ENCODE measurements at places on chromosomes 16 and 17.

GRCh38 chr16:89555265-89555664 is 5.2 kb upstream of the RPL13 start:
- DNase-seq = no peak

DNA sequence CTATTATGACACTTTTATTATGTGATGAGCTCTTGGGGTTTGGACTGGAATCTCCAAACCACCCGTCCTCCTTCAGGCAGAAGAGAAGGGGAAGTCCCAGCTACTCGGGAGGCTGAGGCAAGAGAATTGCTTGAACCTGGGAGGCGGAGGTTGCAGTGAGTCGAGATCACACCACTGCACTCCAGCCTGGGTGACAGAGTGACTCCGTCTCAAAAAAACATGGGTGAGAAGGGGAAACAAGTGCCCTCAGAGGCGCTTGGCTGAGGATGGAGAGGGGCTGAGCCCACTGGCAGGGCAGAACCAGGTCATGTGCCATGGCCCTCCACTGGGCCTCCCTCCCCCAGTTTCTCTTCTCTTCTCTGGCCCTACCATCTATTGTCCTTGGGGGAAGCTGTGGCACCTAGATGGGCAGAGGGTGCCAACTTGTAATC is 120.9 kb upstream of the SMURF2 start:
- DNase-seq = no peak

- no peak for DNase-seq
These were observed 259.7 kb downstream of the SEC14L1 start for GRCh38 chr17:77400445-77400870.

GRCh38 chr17:50350733-50351132 is 4.8 kb downstream of the XYLT2 start:
- DNase-seq = peak; percentile 23

GRCh38 chr17:82399041-82399441 is 19.1 kb upstream of the HEXD start:
- peak; percentile 86 for DNase-seq

DNA sequence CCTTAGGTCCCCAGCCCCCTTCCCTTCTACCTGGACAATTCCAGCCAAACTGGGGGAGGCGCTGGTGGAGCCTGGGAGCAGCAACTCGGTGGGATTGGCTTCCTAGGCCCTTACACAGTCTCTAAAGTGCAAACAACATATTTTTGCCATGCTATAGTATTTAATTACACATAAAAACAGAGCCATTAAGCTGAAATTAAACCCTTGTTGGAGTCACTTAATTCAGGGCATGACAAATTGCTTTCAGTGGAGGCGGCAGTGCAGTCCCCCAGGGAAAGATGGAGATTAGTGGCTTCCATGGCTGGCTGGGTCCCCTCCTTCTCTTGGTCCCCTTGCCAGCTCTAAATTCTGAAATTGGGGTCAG is 17.3 kb downstream of the IGFBP4 start:
- DNase-seq = no peak

DNA sequence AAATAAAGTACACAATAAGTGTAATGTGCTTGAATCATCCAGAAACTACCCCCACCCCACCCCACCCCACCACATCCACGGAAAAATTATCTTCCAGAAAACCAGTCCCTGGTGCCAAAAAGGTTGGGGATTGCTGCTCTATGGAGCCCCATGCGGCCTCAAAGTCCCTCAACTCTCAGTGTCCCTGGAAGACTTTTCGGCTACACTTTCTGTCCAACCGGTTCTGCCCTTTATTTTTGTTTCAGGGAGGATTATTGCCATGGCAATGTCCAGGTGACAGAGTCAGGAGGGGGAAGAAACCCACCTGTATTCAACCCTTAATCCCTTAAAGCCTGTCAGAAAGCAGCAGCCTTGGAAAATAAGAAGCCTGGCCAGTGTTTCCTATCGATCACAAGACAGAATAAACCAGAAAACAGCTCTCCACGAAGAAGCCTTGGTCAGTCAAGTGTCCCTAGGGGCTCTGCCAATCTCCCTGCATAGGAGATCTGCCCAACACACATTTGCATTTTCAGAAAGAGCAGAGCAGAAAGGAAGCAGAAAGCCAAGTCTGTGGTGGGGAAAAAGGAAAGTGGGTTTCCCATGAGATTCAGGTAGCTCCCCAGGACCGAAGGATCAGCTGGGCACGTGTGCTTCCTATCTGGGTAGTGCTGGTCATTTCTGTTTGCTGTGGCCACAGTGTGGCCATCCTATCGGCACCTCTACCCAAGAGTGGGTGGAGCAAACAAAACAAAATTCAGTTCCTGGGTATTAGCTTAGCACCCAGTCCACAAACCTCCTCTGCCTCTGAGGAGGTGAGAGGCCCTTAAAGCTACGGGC is 342.7 kb downstream of the SOX9 start:
- no peak for DNase-seq

- DNase-seq = no peak
These were observed 35.4 kb downstream of the ADAM11 start for GRCh38 chr17:44793885-44794842.

DNA sequence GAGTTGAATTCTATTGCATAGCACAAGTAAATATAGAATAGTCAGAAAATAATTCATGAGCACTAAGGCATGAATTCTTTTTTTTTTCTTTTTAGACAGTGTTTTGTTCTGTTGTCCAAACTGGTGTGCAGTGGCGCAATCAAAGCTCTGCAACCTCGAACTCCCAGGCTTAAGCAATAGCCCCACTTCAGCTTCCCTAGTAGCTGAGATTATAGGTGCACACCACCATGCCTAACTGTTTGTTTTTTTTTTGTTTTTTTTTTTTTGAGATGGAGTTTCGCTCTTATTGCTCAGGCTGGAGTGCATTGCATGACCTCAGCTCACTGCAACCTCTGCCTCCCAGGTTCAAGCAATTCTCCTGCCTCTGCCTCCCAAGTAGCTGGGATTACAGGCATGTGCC is 16.6 kb downstream of the TUBD1 start:
- no peak for DNase-seq

GRCh38 chr17:61005358-61005757 is 327.7 kb downstream of the BCAS3 start:
- no peak for DNase-seq

GRCh38 chr17:72378414-72379390 is 257.9 kb downstream of the SOX9 start:
- DNase-seq = no peak

- no peak for DNase-seq
These were observed 9.9 kb downstream of the DBNDD1 start for GRCh38 chr16:90009172-90009899.

GRCh38 chr17:48241131-48241591 is 133.6 kb downstream of the SNX11 start:
- no peak for DNase-seq

- DNase-seq = no peak
These were observed 97.9 kb upstream of the CRHR1 start for GRCh38 chr17:45686250-45686649.

GRCh38 chr16:55933038-55933437 is 57.9 kb upstream of the CES5A start:
- no peak for DNase-seq

- DNase-seq = no peak
These were observed 2.4 kb upstream of the CCL3L1 start for GRCh38 chr17:36198831-36199465.

DNA sequence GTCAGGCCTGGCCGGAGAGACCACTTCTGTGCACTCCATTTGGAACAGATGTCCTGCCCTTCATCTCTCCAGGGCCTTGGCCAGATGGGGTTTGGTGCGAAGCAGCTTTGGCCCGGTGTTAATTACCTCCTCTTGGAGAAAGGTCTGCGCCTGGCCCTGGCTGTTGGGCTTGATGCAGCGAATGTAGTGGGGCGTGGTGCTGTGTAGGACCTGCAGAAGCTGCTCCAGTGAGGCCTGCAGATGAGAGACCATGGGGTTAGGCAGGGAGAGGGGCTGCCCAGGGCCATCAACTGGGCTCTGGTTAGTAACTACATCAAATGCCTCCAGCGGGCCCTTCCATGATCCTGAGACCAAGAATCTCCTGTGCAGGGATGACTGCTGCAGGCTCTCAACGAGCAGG is 18.7 kb downstream of the ZNHIT3 start:
- DNase-seq = no peak

GRCh38 chr16:57277586-57277985 is 6.9 kb downstream of the PLLP start:
- no peak for DNase-seq

GRCh38 chr17:73324160-73324475 is 12.3 kb upstream of the CDC42EP4 start:
- no peak for DNase-seq

GRCh38 chr16:86910161-86910769 is 331.9 kb downstream of the FOXL1 start:
- no peak for DNase-seq

DNA sequence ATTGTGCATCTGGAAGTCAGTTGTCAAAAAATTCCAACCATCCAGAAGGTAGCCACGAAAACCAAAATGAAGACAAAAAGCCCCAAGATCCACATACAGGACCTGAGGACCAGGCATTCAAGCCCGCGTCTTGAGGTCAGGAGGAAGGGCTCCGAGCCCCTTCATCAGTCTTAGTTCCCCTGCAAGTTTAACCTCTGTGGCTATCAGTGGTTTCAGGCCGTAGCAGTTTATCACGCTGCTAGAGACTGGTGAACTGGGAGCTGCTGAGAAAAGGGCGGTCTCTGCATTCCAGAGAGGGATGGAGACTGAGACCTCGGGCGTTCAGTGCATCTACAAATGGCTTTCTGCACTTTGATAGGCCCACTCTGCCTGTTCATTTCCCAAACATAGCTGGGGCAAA is 70.6 kb downstream of the IRF8 start:
- no peak for DNase-seq

GRCh38 chr17:27310565-27311110 is 16.7 kb downstream of the WSB1 start:
- DNase-seq = no peak

DNA sequence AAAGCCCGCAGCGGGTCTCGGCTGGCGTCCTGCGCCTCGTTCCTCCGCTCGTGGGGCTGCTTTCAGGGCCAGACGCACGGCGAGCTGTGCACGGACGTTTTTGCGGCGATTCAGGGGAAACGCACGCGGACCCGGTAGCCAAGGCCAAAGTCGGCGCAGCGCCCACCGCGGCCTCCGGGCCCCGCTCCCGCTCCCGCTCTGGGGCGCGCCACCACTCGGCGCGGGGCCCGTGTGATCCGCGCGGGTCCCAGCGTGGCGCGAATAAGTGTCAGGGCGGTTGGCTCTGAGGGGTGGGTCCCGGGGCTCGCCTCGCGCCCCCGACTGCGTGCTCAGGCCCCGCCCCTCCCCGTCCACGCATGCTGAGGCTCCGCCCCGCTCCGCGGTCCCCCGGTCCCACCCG is 694 bp upstream of the TBCD start:
- no peak for DNase-seq

- peak; percentile 46 for DNase-seq
These were observed 154.2 kb upstream of the GSE1 start for GRCh38 chr16:85458968-85459367.

DNA sequence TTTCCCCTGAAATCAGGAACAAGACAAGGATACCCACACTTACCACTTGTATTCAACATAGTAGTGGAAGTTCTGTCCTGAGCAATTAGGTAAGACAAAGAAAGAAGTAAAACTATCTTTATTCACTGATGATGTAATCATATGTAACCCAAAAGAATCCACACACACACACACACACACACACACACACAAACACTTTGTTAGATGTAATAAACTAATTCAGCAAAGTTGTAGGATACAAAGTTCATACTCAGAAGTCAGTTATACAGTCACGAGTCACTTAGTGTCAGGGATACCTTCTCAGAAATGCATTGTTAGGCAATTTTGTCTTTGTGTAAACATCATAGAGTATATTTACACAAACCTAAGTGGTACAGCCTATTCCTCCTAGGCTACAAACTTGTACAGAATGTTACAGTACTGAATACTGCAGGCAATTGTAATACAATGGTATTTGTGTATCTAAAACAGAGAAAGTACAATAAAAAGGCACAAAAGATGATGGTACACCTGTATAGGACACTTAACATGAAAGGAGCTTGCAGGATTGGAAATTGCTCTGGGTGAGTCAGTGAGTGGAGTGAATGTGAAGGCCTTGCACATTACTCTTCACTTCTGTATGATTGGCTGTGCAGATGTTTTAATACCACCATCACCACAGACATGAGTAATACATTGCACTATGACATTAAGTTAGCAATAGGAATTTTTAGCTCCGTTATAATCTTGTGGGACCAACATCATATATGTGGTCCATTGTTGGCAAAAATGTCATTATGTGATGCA is 370.1 kb downstream of the ZFHX3 start:
- no peak for DNase-seq

- DNase-seq = no peak
These were observed 20.0 kb upstream of the CACNG4 start for GRCh38 chr17:66944351-66945146.

DNA sequence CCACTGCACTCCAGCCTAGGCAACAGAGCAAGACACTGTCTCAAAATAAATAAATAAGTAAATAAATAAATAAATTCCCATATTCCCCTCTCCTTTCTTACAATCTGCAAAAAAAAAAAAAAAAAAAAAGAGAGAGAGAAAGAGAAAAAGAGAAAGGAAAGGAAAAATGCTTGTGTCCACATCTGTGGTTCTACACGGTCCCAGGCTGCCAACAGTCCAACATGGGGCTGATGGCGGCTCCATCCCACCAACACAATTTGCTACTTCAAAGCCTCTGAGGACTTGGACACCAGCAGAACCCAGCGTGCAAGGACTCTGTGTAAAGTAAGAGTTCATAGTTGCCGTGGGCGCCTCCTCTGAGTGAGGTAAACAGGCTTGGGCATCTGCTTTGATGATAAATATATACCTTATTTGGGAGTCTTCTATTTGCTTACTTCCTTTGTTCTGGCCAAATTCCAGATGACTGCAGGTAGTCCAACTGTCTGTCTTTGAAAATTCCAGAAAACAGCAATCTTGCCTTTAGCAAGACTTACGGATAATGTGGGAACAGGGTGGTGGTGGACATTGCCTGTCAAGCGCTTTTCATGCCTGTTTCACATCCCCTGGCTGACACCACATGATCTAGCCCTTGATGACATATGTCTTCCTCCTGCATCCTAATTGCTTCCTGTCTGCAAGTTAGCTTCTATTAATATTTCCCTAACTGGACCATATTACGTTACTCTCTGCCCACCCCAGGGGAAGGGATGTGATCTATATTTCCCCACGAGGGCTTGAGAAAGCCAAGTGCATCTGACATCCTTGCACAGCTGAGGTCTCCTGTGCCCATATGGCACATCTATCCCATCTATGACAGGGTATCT is 10.1 kb downstream of the LITAF start:
- no peak for DNase-seq

- no peak for DNase-seq
These were observed 25.0 kb upstream of the C1QTNF8 start for GRCh38 chr16:1121009-1121408.

GRCh38 chr17:50863221-50863843 is 2.8 kb downstream of the TOB1 start:
- peak; percentile 58 for DNase-seq

- no peak for DNase-seq
These were observed 5.4 kb upstream of the RHOT1 start for GRCh38 chr17:32136856-32137255.

DNA sequence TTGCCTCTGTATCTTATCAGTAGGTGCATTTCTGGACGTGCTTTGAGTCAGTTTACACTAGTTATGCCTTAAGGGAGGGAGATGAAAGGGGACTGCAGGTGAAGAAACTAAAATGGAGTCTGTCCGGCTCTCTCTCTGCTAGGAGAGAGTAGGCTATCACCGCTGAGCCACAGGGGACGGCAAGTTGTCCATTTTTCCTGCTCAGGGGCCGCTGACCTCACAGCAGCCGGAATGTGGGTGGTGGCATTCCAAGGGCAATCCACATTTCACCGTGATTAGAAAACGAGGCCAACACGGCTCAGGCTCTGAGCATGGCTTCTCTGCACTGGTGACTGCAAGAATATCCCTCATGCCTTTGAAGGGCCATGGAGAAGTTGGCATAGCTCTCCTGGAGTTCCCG is 19.0 kb upstream of the KLHDC4 start:
- no peak for DNase-seq

All from dorsolateral prefrontal cortex (tissue), 122 donors.